HepG2 (cell line): ENCODE measurements at places on chromosomes 5 and 9. TPM values are rescaled to one million over a fixed set of nuclear protein-coding genes. Genes with fewer than 3 reads are reported as not detected.

- H3K4me1 ChIP-seq, result peaks cover 42% of the 10 kb centered on the region
- H3K27me3 ChIP-seq, result no peaks in the 10 kb centered on the region
- H3K36me3 ChIP-seq, result no peaks in the 10 kb centered on the region; the same call in 2 of the 3 replicates
- H3K27ac ChIP-seq, result no peak overlapping the region
- no peak for DNase-seq
These were observed 22.0 kb downstream of the CRB2 start for GRCh38 chr9:123378025-123378424.

DNA sequence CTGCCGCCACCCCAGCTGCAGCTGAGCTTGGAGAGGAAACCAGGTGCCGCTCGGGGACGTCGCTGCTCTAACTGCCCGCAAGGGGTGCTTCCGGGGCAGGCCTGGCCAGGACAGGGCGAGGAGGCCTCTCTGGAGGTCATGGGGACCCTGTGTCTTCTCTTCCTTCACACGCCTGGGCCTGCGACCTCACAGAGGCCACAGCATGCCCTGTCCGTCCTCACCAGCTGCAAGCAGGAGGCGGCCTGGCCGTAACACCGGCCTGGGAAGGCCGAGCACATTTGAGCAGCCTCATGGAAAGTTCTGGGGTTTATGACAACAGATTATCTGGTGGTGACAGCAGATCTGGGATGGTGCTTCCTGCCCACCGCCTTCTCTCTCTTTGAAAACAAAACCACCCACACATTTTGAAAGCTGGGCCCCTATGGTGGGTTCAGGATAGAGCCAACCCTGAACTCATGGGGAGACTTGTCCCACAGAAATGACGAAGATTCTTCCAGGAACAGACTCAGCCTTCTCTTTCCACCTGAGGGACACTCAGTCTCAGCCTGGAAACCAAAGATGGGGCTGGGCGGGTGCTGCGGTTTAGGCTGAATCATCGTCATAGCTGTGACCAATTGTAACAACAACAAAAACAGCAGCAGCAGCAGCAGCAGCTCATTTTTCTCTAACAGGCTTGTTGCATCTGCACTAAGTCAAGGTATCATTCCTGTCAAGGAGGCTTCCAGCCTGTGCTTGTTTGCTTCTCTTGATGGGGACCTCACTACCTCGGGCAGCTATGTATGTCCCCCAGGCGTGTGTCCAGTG, 99.6 kb upstream of the RAPGEF1 start:
- H3K4me3 ChIP-seq, result no peak overlapping the region
- DNase-seq, result no peak
- H3K27me3 ChIP-seq, result peaks cover 75% of the 10 kb centered on the region
- H3K36me3 ChIP-seq, result no peaks in the 10 kb centered on the region
- H3K4me1 ChIP-seq, result peaks cover 6% of the 10 kb centered on the region; the same call in 1 of the 2 replicates

- H3K36me3 ChIP-seq, result no peaks in the 10 kb centered on the region
- no peak overlapping the region for H3K4me3 ChIP-seq
- no peak overlapping the region for H3K27ac ChIP-seq
- no peak for DNase-seq
- H3K4me1 ChIP-seq, result 0 out of 2 replicates have a peak, but pooled peaks cover 8% of the 10 kb centered on the region
These were observed 99.8 kb upstream of the SSBP2 start for GRCh38 chr5:81850501-81851357.

The DNM1 gene
- total RNA-seq, result 0.13 and 0.15 TPM in 2 replicates

The SPEF2 gene
- total RNA-seq, result 2.3 and 2.4 TPM in 2 replicates
